ENCODE measurements at places on chromosomes 11 and 22.

DNA sequence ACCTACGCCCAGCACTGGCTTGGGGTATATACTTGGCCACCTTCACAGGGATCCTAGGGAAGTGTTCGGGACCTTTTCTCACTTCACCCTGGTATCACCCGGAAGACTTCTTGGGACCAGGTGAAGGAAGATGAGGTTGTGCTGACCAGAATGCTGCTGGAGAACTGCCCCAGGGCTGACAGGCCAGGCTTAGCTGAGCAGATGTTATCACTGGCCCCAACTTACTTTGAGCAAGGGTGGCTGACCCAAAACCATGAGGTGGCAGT, 4.5 kb downstream of the FTH1 start:
- no peak for DNase-seq

GRCh38 chr11:35163209-35163608, 24.2 kb downstream of the CD44 start:
- no peak for DNase-seq

DNA sequence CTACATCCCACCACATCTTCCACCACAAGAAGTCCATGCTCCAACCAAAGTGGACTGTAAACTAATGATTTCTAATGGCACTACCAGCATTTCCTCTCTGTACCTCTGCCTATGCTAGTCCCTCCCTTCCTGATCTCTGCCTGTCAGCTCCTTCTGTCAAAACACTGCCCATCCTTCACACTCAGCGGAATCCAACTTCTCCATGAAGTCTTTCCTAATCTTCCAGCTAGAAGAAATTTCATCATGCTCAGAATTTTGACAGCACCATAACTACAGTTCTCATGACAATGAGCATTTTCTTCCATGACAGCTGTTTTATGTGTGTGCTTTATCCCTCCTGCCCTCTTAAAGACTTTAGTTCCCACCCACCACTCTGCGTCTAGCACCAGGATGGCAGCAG, 111.4 kb downstream of the SERGEF start:
- DNase-seq = no peak

DNA sequence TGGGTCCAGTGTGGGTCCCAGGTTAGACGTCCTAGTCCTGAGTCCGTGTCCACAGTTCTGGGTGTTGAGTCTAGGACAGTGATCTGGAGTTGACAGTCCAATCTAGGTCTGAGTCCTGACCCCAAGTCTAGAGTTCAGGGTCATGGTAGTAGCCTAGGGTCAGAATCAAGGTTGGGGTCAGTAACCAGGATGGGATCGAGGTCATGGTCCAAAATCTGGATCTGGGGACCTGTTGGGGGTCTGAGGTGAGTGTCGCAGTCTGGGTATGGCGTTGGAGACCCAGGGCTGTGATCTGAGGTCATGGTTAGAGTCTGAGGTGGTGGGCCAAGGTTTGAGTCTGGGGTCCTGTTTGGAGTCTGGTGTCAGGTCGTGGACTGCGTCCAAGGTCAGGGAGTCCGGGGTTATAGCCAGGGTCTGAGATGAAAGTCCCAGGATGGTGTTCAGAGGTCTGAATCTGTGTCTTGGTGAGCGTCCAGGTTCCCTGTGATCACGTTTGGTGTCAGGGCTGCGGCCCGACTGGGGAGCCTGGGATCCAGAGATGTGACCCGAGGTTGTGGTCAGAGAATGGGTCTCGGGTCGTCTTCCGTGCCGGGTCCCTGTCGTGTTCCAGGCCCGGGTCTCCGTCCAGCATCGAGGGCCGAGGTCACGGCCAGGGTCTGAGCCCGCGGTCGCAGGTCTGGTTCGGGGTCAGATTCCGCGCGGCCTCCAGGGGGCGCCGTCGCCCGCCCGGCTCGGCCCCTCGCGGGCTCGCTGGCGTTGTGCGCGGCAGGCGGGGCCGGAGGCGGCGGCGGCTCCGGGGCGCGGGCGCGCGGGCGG, 432 bp upstream of the GRK2 start:
- no peak for DNase-seq

DNA sequence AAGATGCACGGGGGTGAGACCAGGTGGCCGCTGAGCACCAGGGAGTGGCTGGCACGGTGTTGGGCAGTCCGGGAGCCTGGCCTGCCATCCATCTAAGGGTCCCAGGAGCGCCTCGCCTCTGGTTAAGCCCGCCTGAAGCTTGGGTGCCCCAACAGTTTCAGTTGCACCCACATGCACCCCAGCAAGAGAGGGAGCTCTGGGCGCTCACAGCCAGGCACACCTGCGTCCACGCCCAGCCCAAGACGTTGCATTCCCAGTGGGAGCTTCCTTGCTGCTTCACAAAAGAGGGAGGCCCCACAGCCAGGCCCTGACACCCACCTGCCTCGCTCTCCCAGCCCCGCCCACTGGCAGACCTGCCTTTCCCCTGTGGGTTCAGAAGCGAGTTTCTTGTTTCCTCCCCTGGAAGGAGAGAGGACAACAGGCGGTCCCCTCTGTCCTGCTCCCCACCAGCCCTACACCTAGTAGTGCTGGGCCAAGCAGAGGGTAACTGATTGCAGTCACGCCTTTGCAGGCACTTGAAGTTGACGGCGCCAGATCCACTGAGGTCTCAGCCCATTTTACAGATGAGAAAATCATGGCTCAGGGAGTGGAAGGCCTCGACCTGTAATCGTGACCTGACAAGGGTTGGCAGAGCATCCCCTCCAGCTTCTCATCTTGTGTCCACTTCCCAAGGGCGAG, 35.4 kb downstream of the OSBPL5 start:
- no peak for DNase-seq

DNA sequence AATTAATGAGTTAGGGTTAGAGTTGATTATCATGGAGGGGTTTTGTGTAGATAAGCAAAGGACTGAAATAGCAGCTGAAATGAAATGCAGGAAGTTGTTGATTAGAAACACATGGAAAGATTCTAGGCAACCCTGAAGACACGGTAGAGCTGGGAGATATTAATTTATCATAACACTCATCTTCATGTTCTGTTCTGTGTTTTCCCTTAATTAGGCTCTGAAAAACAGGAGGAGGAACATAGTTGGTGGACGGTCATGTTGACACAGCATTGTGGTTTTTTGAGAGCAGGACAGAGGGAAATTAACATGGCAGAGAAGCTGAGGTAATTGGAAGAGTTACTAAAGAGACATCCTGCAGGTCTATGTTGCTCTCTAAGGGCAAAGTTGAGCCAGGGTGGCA, 138.8 kb upstream of the UBASH3B start:
- DNase-seq = no peak

DNA sequence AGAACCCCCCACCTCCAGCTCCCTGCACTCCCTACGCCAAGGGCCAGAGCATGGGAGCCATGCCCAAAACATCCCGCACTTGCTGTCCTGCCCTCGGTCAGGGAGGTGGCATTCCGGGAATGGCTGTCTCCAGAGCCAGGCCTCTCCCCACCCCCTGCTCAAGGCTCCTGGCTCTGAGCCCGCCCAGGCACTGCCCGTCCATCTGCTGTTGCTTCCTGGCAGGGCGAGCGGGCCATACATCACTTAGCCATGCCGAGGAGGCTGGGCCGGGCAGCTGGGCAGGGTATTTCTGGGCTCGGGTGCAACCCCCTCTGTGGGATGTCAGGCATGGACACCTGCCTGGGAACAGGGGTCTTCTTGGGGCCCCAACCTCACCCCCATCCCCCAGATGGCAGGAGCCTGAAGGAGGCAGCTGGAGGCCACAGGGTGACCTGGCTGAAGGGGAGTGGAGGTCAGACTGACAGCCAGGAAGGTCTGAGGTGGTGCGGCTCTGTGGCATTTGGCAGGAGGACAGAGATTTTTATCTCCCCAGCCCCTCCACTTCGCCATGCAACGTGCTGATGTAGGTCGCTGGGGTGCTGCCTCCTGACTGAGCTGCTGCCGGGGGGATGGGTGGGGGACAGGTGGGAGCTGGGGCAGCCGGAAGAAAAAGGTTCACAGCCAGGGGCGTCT, 8.7 kb upstream of the CABP7 start:
- DNase-seq = no peak

DNA sequence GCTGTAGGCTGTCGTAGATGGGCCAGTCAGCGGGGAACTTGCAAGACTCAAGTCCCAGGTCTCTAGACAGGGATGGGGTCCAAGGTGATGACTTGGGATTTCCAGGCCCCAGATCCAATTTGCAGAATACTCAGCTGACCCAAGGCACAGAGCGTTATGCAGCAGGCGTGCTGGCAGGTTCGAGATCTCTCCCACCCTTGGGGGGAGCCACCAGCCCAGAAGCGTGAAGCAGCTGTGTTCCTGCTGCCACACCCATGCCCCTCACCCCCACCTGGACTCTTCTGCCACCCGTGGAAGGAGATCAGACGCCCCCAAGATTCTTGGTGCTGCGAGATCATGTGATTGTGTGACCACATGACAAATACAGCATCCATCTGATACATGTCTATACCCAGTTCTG, 142.6 kb downstream of the BRD1 start:
- DNase-seq = no peak
